ENCODE measurements at places on chromosomes 4 and X.

DNA sequence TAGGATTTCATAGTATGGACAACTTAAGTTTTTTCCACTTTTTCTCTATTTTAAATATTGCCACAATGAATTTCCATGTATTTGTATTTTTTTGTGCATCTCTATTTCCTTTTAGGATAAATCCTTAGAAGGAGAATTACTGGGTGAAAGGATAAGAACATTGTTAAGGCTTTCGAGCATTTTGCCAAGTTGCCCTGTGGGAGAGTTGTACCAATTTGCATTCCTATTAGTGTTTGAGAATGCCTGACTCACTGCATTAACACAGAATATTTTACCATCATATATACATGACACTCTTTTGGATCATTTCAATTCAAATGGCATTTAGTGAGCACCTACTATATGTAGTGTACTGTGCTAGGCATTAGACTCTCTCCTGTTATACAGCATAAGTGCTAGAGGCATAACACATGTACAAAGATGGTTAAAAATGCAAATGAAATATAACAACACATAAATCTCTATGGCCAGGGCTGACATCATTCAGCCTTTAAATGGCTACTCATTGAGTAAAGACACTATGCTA, 57.0 kb downstream of the PLAC1 start:
- DNase-seq, result no peak

GRCh38 chr4:152168987-152169616, 366.8 kb downstream of the FBXW7 start:
- DNase-seq, result no peak

GRCh38 chrX:38860106-38861013, 59.1 kb downstream of the MID1IP1 start:
- no peak for DNase-seq

- no peak for DNase-seq
These were observed 71.0 kb upstream of the MXD4 start for GRCh38 chr4:2332976-2333319.

- no peak for DNase-seq
These were observed 69.8 kb downstream of the BMPR1B start for GRCh38 chr4:94827481-94828110.

DNA sequence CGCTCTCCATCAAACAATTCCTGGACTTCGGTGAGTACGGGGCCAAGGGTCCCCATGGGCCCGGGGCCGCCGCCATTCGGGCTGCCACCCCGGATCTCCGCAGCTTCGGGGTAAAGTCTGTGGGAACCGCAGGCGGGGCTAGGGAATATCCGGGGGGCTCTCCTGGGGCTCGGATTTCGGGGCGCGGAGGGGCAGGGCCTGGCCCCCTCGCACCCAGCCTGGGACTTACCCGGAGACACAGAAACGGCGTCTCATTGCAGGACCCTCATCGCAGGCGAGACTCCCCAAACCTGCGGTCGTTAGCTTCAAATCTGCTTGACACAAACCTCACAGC, 413 bp downstream of the PDK3 start:
- peak; percentile 34 for DNase-seq

DNA sequence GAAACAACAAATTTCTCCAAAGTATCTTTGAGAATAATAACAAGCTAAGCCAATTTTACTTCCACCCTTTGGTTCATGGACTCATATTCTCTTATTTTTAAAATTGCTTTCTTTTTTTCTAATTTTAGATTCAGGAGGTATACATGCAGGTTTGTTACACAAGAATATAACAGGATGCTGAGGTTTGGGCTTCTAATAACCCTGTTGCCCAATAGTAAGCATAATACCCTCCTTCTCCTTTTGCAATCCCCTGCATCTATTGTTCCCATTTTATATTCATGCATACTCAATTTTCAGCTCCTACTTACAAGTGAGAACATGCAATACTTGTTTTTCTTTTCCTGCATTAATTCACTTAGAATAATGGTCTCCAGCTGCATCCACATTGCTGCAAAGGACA, 202.3 kb upstream of the FSTL5 start:
- DNase-seq, result no peak

- DNase-seq, result no peak
These were observed 56.1 kb upstream of the PPP4R3C start for GRCh38 chrX:27519226-27519625.

DNA sequence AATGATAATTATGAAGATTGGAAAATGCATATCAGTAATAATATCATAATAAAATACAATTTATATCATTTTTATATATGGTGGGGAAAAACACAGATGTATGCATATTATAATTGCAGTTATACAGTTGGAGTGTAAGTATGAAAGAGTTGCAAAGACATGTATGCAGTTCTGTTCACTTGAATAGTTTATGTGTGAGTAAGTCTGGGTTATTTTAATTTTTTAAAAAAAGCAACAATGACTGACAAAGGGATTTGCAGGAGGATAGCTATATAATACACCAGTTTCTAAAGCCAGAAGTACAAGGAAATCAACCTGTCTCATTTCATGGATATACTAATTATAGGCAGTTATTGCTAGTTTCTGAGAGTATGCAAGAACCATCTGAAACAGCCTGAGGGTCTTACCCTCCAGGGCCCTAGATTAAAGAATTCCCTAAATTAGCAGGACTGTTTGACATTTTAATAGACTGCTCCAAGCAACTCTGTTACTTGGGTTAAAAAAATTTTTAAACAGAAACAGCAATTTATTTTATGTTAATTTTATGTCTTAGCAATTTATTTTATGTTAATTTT, 40.2 kb downstream of the FAM114A1 start:
- no peak for DNase-seq

- no peak for DNase-seq
These were observed 552.6 kb downstream of the PPARGC1A start for GRCh38 chr4:23337292-23337691.

- DNase-seq, result no peak
These were observed 60.6 kb upstream of the LIMCH1 start for GRCh38 chr4:41477181-41477905.

DNA sequence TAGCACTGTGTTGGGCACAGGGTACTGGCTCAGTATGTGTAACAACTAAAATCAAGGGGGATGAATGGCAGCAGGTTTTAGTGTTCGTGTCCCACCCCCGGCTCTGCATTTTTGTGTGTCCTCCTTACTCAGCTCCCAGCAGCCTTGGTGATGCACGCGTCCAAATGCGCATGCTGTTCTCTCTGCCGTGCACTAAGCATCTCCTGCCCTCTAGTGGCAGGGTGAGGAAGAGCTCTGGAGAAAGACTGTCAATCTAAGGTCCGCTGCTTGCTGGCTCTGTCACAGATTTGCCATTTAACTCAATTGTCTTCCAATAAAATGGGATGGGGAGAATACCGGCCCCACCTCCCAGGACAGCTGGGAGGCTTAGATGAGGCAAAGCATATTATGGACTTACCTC, 61.4 kb downstream of the WFS1 start:
- no peak for DNase-seq

DNA sequence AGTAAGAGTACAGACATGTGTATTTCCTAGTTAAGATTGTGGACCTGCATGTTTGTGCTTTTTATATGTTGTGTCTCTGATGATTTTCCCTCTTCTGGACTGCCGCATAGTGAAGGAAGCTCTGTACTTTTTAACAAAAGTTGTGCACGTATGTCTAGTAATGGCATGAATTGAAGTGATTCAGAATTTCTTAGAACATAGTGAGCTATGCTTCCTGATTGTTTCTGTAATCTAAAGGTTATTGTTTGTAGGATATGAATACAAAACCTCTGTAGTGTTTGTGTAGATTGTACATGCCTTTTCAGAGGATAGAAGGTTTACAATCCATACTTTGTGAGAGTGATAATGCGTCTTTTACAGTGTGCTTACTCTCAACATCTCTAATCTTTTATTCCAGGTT, 37.0 kb upstream of the NUDT6 start:
- no peak for DNase-seq

- DNase-seq, result no peak
These were observed 23.7 kb upstream of the UNC5C start for GRCh38 chr4:95572304-95572991.

GRCh38 chr4:155787113-155787710, 28.4 kb downstream of the GUCY1B1 start:
- DNase-seq, result no peak

GRCh38 chr4:8547912-8548730, 32.1 kb upstream of the GPR78 start:
- no peak for DNase-seq

GRCh38 chr4:169604131-169604900, 8.1 kb downstream of the NEK1 start:
- peak; percentile 88 for DNase-seq

DNA sequence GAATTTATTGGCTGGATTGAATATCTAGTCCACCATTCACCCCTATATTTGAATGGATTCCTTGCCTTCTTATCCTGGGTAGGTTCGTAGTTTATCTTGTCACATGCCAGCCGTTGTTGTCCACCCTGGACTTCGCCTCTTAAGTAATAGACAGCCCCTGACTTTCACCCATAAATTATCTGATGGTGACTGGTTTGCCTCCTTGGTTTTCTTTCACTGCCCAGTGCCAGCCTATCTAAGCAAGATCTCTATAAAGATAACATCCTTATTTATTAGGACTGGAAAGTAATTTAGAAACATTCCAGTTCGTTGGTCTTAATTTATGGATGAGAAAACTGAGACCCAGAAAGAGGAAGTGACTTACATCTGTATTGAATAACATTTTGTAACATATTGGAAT, 410.3 kb downstream of the RPA4 start:
- no peak for DNase-seq

DNA sequence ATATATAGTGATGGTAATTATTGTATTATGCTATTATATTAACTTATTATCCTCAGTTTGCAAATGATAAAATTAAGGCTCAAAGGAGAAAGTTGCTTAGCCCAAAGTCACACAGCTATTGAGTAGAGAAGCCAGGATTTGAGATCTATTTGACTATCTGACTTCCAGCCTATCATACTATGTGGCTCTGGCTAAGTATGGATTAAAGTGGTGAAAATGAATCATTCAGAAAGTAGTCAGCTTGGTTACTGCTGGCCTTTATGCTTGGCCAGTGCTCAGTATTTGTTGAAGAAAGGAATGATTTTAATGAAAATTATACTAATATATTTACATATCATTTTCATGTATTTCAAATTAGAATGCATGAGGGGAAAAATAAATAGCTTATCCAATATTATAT, 219.8 kb downstream of the SHROOM3 start:
- no peak for DNase-seq

GRCh38 chr4:41631523-41631922, 93.6 kb downstream of the LIMCH1 start:
- no peak for DNase-seq

- DNase-seq, result no peak
These were observed 144.8 kb downstream of the BCOR start for GRCh38 chrX:39952989-39953388.

- DNase-seq, result no peak
These were observed 72.8 kb upstream of the ARSJ start for GRCh38 chr4:114052227-114052626.

DNA sequence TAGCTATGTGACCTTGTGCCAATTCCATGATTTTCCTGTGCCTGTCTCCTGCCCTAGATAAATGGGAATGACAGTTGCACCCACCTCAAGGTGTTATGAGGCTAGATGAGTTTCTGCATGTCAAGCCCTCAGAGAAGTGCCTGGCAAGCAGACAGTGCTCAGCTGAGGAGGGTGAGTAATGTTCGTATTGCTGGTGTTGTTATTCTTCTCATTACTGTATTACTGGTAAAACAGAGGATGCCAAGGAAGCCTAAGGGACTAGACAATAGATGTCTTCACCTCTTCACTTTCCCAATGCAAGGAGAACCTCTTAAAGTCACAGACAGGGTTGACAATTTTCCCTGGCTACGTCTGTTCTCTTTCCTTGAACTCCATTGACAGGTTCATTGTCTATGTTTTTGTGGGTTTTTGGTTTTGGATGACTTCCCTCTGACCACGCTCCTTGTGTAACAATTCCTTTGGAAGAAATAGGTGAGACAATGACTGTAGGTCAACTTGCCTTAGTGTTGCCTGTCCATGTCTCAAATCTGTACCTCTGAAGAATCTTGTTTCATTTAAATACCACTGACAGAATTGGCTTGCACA, 19.2 kb downstream of the ETDC start:
- DNase-seq, result no peak

- DNase-seq, result no peak
These were observed 318.9 kb upstream of the PPP1R2C start for GRCh38 chrX:43096830-43097229.

Measured in T-helper 2 cell (primary cell).